ENCODE measurements at places on chromosomes 4 and X. TPM values are rescaled to one million over a fixed set of nuclear protein-coding genes. Genes with fewer than 3 reads are reported as not detected.

DNA sequence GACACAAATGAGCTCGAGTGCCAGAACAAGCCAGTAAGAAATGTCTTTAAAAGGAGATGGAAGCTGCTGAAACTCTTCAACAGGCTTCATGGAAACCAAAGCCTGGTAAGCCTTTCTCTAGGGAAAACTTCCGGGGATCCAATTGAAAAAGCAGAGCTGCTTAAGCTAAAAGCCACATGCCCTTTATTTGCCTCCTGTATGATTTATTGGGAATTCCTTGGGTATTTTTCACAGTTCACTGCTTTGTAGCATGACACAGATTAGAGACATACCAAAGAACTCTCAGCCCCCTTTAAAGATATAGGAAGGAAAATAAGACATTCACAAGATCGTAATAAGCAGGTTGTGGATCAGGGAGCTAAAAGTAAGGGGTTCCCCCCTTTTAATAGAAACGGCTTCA lies 6.5 kb upstream of the ARHGAP6 start:
- no peak overlapping the region for H3K27ac ChIP-seq
- H3K36me3 ChIP-seq, result no peaks in the 10 kb centered on the region

DNA sequence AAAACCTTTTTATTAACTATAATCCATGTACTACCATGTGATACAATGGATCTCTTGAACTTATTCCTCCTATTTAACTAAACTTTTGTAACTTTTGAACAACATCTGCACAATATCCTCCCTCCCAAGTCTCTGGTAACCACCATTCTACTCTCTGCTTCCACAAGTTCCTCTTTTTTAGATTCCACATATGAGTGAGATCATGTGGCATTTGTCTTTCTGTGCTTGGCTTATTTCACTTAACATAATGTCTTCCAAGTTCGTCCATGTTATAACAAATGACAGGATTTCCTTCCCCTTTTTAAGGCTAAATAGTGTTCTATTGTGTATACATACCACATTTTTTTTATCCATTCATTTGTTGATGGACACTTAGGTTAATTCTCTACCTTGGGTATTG lies 28.1 kb downstream of the DCAF8L1 start:
- no peaks in the 10 kb centered on the region for H3K36me3 ChIP-seq
- H3K27me3 ChIP-seq, result no peaks in the 10 kb centered on the region
- H3K27ac ChIP-seq, result no peak overlapping the region
- H3K4me1 ChIP-seq, result no peaks in the 10 kb centered on the region
- no peak for ATAC-seq

GRCh38 chr4:14863418-14864364 lies 138.6 kb upstream of the CPEB2 start:
- no peaks in the 10 kb centered on the region for H3K27me3 ChIP-seq
- peak; percentile 52 for ATAC-seq
- H3K4me1 ChIP-seq, result peaks cover 69% of the 10 kb centered on the region
- no peak overlapping the region for H3K4me3 ChIP-seq

DNA sequence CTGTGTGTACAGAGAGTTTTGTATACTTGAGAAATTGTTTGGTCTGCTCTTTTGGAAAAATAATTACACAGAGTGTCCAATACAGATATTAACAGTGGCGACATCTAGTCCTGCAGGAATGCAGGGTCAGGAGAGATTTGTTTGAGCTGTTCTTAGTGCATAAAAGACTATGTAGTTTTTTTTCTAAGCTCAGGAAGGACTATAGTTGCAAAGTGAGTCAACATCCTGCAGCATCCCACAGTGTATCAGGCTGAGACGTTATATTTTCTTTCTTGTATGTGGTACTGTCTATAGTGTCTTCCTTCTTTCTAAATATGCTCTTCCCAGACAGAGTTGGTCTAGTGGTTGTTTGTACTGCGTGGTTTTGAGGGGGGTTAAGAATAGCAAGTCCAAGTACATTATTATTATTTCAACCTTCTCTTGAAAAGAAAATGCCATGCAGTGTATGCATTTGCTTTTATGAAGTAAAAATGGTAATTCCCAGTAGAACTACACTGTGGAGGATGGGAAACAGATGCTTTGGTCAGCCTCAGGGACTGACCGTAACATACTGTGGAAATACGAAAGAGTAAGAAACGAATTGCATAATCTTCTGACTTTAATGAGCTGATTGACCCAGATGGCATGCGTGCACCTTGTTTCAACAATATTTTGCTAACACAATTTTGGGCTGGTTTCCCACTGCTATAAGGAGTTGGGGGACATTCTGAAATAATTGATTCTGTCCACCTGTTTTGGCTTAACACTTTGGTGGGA lies 67.4 kb downstream of the DMP1 start:
- no peaks in the 10 kb centered on the region for H3K27me3 ChIP-seq
- peak; percentile 72 for ATAC-seq
- H3K4me1 ChIP-seq, result no peaks in the 10 kb centered on the region
- no peak overlapping the region for H3K27ac ChIP-seq
- H3K36me3 ChIP-seq, result no peaks in the 10 kb centered on the region

- H3K27me3 ChIP-seq, result no peaks in the 10 kb centered on the region
- H3K4me3 ChIP-seq, result no peak overlapping the region
- no peaks in the 10 kb centered on the region for H3K4me1 ChIP-seq
- H3K27ac ChIP-seq, result no peak overlapping the region
Measured at GRCh38 chr4:73922766-73923630, 53.8 kb downstream of the CXCL1 start.

DNA sequence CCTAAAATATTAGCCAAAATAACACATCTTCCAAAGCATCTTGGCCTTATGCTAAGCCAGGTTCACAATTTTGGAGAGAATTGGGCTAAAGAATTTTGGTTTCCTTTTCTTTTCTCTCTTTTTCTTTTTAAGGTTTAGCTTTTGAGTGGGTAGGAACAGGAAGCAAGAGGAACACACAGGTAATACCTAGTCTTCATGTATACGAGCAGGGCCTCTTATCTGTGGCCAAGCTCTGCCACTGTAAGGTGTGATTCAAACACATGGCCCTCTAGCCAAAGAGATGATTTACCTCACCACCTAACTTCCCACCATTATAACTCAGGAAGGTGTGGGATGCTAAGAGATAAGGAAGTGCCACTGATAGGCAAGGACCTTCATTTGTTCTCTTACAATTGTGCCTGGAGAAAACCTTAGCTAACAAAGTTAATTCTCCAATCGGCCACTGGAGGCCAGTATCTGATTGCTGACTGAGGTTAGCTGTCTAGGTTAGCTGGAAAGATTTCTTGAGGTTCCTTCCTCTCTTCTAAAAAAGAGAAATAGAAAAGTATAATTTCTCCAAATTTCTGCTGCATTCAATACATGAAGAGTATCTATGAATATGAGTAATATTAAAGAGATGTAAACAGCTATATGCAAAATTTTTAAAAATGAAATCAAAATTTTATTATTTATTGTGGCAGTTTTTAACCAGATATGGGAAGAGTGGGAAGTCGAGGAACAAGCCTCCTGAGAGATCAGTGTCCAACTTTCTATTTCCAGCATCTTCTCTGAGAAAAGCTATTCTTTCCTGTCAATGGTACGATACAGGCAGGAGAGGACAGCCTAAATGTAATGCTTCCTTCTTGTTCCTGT lies 30.1 kb upstream of the BBS7 start:
- H3K27ac ChIP-seq, result no peak overlapping the region
- no peaks in the 10 kb centered on the region for H3K4me1 ChIP-seq
- no peak overlapping the region for H3K4me3 ChIP-seq
- H3K36me3 ChIP-seq, result no peaks in the 10 kb centered on the region

DNA sequence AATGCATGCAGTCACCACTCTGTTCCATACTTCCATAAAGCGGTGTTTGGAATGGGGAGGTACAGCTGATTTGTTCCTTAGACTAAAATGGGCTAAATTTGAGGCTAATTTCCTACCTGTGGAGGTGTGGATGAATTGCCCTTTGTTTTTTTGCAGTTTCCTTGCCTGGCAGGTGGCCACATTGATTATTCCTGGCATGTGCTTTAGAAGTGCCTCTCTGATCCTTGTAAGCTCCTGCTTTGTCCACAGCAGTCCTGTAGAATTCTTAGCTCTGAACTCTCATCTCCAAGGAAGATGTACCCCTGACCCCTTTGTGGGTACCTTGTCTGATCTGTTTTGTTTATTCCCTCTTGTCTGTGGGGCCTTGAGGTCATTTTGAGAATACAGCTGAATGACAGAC lies 136.8 kb downstream of the ADGRL3 start:
- H3K27ac ChIP-seq, result no peak overlapping the region
- no peaks in the 10 kb centered on the region for H3K36me3 ChIP-seq
- ATAC-seq, result no peak
- H3K4me1 ChIP-seq, result no peaks in the 10 kb centered on the region

DNA sequence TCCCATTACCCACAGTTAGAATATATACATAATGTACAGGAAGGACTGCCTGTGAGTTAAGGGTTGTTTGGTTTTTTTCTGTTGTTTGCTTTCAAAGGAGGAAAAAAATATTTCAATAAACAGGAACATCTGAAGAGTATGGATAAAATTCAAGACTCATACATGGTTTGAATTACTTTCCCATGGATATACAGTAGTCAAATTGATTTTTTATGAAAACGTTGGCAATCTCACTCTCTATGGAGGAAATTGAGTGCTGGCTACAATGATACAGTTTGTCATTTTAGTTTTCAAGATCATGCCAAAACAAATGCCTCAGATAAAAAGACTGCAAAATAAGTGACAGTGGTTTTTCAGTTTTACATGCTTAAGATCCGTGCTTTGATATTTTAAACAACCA lies 116.6 kb downstream of the SH3RF1 start:
- H3K4me3 ChIP-seq, result no peak overlapping the region
- peaks cover 9% of the 10 kb centered on the region for H3K4me1 ChIP-seq
- no peak overlapping the region for H3K27ac ChIP-seq
- ATAC-seq, result no peak
- H3K36me3 ChIP-seq, result no peaks in the 10 kb centered on the region

DNA sequence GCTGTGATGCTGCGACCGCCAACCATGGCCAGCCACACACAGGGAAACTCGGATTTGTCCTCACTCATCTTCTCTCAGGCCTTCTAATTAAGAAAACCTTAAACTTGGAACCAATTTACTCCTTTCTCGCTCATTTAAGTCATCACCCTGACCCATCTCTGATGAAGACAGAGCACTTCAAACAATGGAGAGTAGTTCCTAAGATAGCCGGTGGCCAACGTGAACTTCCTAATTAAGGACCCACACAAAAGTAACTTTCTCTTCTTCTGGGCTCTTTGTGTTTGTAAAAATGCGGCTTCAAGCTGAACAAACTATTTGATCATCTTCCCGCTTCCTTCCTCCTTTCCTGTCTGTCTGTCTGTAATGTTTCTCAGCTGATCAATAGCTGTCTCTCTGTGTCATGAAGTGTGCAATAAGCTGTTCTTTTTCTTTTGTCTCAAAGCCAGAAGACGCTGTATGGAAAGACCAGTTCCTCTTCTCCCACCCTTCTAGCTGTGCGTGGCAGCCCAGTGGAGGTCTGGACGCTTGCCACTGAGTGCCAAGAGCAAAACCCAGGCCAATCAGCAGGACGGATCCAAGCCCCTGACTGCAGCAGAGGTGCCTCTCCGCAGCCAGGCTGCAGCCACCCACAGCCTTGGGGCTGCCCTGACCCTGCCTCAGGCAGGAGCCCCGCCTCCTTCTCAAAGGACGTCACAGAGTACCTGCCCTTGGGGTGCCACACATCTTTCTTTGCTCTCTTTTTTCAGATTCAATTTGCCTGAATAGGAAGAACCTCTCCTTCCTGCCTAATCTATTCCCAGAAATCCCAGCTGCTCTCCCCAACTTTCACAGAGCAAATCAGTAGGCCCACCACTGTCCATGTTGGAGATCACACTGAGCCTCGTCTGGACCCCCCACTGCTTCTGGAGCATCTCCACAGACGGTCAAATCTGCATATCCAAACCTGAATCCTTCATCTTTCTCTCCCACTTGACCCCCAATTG lies 59.3 kb downstream of the MAML3 start:
- H3K4me3 ChIP-seq, result no peak overlapping the region
- peak overlapping the region; percentile 62 for H3K27ac ChIP-seq
- H3K36me3 ChIP-seq, result no peaks in the 10 kb centered on the region
- ATAC-seq, result peak; percentile 61
- no peaks in the 10 kb centered on the region for H3K27me3 ChIP-seq
- H3K4me1 ChIP-seq, result peaks cover 71% of the 10 kb centered on the region

DNA sequence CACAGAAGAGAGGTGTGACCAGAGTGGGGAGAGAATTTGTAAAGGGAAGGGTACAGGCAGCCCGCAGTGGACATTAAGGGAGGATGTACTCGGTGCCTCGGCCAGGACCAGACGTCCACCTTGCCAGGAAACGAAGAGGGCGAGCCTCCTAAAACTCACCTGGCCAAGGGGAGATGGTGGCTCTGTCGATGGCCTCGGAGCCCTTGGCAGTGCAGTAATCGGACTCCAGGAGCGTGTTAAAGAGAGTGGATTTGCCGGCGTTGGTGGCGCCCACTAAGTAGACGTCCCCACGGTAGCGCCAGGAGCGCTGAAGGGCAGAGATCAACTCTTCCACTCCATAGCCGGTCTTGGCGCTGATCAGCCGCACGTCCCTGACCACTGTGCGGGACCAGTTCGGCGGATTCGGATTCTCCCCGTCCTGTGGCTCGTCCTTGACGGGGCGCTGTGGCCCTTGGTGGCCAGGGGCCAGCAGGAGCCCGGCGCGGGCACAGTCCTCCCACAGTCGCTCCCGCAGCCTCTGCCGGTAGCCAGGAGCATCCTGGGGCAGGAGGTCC lies 1.0 kb downstream of the NOA1 start:
- peaks cover 24% of the 10 kb centered on the region for H3K4me1 ChIP-seq
- H3K27me3 ChIP-seq, result no peaks in the 10 kb centered on the region
- peak overlapping the region; percentile 73 for H3K4me3 ChIP-seq
- H3K27ac ChIP-seq, result no peak overlapping the region

GRCh38 chr4:153538487-153539357 lies 72.6 kb downstream of the TMEM131L start:
- H3K36me3 ChIP-seq, result no peaks in the 10 kb centered on the region
- no peak overlapping the region for H3K27ac ChIP-seq
- H3K4me1 ChIP-seq, result no peaks in the 10 kb centered on the region
- ATAC-seq, result peak; percentile 47
- no peaks in the 10 kb centered on the region for H3K27me3 ChIP-seq

Gene IRS4
- total RNA-seq, result 2.7 TPM

Gene PIM2
- 7.3 TPM for total RNA-seq

Gene GPR82
- not detected for total RNA-seq

All from gastroesophageal sphincter (tissue), 4 donors.